ENCODE measurements at places on chromosomes 3 and 15. TPM values are rescaled to one million over a fixed set of nuclear protein-coding genes. Genes with fewer than 3 reads are reported as not detected.

DNA sequence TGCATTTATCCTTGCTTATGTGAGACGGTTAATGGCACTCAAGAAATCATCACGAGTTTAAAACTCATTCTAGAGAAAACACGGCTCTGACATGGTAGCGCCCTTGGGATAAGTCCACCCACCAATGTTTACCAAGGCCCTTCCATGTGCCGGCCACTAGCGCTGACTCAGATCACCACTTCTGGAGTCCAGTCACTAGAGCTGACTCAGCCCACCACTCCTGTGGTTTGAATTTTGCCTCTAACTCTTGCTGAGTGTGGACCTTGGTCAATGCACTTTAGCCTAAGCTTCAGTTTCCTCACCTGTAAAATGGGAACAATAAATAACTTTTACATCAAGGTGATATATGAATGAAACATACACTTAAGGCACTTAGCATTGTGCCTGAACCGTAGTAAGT lies 358.4 kb upstream of the PROK2 start:
- no peak for DNase-seq

Gene GHSR
- total RNA-seq = not detected

GRCh38 chr3:39094851-39095677 lies 12.4 kb downstream of the GORASP1 start:
- no peak for DNase-seq

- DNase-seq = no peak
These were observed 845.1 kb upstream of the NR2F2 start for GRCh38 chr15:95485367-95485766.

DNA sequence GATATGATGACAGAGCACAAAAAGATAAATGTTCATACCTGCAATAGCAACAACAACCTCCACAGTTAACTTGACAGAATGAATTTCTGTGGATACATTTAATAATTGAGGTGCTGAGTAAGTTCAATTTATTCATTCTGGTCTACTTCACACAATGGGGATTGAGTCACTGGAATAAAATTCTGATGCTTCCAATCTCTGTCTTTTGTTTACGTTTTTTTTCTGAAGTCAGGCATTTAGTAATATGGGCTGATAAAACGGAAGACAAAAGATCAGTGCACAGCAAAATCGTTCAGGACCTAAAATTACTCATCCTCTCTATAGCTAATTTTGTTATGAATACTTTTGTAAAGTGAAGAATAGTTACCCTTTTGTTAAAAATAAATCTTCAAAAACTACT lies 565.9 kb upstream of the CCDC54 start:
- DNase-seq = no peak

DNA sequence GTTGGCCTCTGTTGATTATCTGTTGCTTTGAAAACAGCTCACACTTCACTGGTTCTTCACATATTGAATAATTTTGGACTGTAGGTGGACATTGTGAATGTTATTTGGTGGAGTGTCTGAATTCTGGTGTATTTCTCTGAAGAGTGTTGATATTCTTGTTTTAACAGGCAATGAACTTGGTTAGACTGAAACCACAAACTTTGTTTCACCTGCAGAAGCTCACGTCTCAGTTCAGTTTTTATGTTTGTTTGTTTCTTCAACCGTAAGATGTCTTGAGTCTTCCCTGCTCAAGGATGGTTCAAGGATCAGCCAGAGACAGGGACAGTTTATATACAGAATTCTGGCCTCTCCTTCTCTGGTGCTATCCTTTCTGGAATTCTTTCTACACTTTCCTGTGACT lies 43.6 kb downstream of the C3orf20 start:
- DNase-seq = no peak

Gene ROBO2
- not detected for total RNA-seq

- DNase-seq = no peak
These were observed 336.7 kb upstream of the ZNF717 start for GRCh38 chr3:76122007-76122406.

DNA sequence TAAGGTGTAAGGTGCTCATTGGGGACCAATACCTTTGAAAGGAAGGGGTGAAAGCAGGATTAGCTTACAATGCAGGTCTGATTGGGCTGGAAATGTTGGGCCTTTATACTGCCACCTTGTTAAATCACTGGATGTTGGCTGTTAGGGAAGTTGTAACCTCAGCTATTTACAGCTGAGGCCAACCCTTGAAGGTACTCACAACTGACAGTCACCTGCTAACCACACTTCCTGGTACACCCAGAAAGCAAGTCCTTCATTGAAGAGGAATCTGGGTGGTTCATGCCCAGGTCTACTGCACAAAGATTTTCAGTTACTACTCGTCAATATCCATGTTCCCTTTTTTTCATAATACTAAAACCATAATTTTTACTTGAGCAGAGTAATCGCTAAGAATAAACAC lies 65.4 kb upstream of the CLDN18 start:
- DNase-seq = no peak

DNA sequence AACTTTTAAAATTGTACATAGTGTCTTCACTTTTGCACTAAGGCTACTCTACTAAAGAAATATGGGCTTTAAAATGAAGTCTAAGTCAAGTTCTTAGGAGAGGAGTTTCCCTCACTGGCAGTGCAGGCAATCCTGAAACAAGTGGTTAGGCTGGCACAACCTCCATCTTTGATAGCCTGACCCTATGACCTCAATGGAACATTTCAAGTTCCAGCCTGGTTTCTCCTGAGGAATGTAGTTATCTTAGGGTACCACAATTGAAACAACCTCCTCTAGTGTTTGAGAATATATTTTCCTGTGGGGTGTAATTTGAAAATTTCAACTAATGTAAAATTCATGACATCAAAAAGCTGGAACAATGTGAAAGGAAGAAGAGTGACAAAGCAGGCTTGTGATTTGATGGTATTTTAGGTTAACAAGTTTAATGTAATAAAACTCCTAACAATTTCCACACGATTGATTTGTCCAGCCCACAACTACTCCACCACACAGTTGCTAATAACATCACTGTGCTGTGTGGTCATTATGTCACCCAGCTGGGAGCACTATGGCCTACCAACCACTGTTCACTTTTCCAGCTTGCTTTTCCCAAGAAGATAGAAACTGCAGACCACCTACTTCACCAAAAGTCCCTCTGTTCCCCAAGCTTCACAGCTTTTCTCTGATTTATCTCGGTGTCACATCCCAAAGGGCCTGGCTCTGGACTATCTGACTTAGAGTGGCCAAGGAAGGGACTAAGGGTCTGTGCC lies 1.8 kb downstream of the WWTR1 start:
- DNase-seq = no peak

- DNase-seq = no peak
These were observed 135.0 kb upstream of the UBE2E2 start for GRCh38 chr3:23068016-23068728.

- no peak for DNase-seq
These were observed 43.2 kb downstream of the EHHADH start for GRCh38 chr3:185210621-185211142.

DNA sequence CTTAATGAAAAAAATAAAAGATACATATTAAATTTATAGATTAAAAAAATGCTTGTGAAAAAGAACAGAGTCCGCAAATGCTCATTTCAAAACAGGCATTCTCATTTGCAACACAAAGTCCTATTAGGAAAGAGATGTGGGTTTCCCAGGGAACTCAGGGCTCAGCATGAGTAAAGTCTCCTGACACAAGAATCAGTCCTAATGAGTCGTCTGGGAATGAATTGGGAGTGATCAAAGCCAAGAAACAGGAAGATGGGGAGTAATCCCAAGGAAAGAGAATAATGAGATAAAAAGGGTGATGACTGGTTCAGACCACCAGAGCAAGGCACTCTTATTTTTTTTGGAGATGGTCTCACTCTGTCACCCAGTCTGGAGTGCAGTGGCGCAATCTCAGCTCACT lies 443.7 kb downstream of the NR2F2 start:
- DNase-seq = no peak

GRCh38 chr3:174346571-174346970 lies 512.6 kb upstream of the NAALADL2 start:
- no peak for DNase-seq

Gene GUCA1C
- not detected for total RNA-seq

Gene VIPR1
- 8.3 TPM for total RNA-seq

- DNase-seq = peak; percentile 3
These were observed 90.9 kb downstream of the SAMMSON start for GRCh38 chr3:70090322-70090913.

DNA sequence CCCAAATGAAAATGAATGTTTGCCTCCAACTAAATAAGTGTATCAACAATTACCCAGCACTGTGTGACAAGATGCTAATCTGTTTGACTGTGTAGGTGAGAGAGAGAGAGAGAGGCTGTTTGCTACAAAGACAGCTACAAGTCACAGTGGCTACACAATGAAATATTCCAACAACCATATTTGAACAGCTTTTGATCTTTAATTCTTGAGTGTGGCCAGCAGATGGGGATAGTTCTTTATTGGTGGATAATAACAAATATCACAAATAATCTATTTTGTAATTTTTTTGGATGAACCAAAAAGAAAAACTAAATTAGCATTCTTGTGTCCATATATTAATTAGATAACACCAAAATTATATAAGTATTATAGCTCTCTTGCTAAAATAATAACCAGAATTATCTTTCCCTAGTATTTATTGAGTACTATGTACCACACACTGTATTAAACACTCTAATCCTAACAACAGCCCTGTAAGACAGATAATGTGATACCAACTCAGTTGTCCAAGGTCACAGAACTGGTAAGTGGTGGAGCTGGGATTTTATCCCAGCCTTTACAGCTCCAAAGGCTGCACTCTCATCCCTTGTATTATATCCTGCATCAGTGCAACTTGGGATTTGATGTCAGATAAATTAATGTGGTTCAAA lies 61.9 kb upstream of the C3orf80 start:
- no peak for DNase-seq

- no peak for DNase-seq
These were observed 75.6 kb upstream of the AGBL1 start for GRCh38 chr15:86004061-86004460.

Gene ABHD6
- total RNA-seq = 22.2 TPM

GRCh38 chr3:54538346-54538745 lies 389.5 kb downstream of the LRTM1 start:
- DNase-seq = no peak

Gene OR5H14
- total RNA-seq = not detected

Gene SERP1
- total RNA-seq = 78.0 TPM

DNA sequence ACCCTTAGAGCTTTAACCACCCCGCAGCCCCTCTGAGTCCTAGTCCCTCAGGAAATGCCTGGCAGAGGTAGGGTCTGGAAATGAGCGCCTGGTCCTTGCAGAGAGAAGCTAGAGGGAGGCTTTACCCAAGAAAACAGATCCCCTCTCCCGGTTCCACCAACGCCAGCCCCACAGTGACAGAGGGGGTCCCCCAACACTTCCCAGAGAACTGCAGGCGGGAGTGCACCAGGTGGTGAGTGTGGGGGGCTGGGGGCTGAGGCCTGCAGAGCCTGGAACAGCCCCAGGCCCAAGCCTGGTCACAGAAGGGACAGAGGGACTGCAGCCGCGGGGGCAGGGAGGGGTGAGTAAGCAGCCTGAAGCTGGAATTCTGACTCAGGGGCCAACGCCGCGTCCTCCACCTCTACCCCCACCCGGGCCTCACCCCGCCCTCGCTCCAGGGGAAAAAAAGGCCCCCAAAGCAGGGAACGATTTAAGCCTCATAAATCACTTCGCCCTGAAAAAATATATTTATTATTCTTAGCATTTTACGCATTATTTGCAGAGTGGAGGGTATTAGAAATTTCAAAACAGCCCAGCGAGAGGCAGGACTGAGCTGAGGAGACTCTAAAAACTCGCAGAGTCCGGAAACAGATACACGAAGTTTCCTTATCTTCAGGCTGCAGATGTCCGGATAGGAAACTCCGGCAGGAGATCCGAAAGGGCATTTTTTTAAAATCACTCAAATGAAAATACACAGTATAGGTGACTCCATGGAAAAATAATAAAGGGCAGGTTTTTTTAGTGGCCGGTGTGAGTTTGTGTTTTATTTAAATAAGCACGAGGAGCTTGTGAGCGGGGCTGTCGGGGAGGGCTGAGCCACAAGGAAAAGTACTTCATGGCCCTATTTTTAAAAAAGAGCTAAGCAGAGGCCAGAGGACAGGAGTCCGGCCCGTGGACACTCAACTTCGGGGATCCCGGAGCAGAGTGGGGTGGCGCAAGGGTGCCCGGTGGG lies 10.0 kb downstream of the GATA2 start:
- no peak for DNase-seq

Gene ERC2
- total RNA-seq = not detected

- DNase-seq = no peak
These were observed 46.6 kb downstream of the LARS2 start for GRCh38 chr3:45434996-45435395.

Gene ARPIN
- not detected for total RNA-seq

Gene SPESP1
- total RNA-seq = 1.1 TPM

Gene FEZF2
- not detected for total RNA-seq

Gene UMPS
- 25.1 TPM for total RNA-seq

DNA sequence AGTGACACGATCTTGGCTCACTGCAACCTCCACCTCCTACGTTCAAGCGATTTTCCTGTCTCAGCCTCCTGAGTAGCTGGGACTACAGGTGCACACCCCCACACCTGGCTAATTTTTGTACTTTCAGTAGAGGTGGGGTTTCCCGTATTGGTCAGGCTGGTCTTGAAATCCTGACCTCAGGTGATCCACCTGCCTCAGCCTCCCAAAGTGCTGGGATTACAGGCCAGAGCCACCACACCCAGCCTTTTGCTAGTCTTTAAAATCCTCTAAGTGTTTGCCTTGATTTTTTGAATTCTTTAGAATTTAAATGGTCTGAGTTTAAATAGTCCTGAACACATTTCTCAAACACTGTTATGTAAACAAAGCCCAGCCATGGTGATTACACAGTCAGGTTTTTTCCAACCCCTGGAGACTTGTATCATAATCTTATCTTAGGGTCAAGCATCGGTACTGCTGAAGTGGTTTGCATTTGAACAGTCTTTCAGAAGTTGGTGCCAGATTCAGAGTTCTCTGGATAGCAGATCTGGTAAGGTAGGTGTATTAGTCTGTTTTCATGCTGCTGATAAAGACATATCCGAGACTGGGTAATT lies 28.2 kb upstream of the PIAS1 start:
- no peak for DNase-seq

- DNase-seq = no peak
These were observed 419.5 kb upstream of the PROK2 start for GRCh38 chr3:72204452-72204851.

GRCh38 chr15:35738370-35738769 lies 192.4 kb upstream of the DPH6 start:
- no peak for DNase-seq
